ENCODE measurements at places on chromosomes 2 and 18.

DNA sequence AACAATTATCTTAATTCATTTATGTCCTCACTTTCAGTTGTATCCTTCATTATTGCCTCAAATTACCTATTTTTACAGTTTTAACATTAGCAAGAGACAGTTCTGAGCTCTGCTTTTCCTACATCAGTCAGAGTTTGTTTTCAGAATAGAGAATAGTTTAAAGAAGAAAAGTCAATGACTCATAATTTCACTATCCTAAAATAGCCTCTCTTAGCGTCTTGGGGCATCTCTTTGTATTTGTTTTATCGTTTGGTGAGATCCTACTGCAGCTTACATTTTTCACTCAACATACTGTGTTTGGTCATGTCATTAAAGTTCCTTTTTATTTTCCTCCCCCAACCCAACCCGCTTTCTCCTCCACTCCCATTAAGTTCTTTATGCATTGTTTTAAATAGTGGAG is 3.8 kb downstream of the SEC11C start:
- no peak for DNase-seq

- DNase-seq, result no peak
These were observed 2.9 kb upstream of the KANSL1L start for GRCh38 chr2:210174086-210174485.

DNA sequence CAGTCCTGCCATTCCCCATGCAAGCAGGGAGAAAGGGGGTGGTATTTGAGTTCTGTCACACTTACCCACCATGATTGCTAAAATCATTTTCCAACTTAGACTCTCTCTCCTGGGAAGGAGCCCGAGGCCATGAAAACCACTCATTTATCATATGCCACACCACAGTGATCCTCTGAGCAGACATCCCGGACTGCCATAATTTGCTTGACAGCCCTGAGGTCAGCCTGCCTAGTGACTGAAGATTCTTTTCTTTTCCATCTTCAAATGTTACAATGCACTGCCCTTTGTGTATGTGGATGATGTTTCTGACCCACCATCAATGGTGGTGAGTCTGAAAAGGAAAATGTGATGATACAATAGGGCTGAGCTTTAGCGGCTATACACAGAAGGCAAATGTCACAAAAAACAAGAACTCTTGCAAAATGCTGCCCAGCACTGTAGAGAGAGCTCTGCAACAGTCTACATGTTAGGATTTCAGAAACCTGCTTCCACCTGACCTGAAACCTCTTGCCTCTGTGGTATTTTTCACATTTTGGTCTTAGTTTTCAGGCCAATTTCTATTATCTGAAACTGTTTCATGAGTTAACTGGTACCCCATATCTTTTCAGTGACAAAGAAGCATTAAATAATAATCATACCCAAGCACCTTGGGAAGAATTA is 272.8 kb downstream of the ZNF385B start:
- DNase-seq, result no peak

DNA sequence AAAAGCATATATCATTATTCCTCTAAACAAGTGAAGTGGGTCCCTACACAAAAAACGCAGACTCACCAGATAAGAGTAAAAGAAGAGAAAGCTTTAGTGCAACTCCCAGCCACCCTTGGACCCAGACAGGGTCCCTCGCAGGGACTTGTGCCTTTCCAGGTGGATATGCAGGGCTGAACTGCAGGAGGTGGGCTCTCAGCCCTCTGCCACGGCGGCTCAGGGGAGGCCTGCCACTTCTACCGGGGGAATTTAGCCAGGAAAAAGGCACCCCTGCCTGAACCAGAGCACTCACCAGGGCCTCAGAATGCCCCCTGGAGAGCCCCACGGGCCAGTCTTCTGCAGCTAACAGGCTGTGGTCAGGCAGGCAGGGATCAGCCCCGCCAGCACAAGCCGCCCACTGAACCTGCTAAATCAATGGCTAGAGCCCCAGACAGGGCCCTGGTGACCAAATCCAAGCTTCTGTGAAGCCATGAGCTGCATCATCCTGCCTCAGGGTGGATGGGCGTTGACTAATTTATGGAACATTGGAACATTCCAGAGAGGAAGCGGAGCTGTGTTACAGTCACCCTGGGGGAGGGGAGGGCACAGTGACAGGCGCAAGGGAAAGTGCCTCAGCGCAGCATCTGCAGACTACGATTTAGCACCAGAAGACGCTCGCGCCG is 209.3 kb downstream of the EIPR1 start:
- no peak for DNase-seq

GRCh38 chr2:196144513-196145126 is 26.8 kb downstream of the STK17B start:
- DNase-seq, result no peak

DNA sequence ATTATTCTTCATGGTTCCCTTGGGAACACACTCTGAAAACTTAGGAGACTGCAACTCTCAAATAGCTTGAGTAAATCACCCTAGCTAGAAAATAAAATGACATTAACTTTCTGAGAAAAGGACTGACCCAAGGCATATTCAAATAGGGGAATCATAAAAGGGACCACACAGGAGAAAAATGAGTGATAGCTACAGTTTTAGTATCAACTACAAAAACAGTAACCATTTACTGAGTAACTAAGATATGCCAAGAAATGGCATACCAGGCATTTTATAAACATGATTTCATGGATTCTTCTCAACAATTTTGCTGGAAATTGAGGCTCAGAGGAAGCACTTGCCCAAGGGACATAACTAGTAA is 84.5 kb downstream of the AFF3 start:
- DNase-seq, result no peak

DNA sequence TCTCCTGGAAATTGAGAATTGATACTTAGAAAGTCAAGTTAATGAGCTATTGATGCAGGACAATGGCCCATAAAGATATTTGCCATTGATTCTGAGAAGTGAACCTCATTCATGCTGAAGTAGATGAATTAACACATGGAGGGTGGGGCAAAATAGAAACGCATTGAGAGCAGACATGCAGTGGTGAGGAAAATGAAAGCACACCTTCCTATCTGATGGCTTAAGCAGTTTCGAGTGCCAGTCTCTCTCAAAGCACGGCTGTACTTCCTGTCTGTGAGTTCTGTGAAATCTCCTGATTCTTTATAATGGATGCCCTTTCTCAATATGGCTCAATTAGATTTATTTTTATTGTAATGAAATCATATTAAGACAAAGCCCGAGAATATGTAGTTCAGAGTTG is 247.0 kb downstream of the TMX3 start:
- DNase-seq, result no peak

DNA sequence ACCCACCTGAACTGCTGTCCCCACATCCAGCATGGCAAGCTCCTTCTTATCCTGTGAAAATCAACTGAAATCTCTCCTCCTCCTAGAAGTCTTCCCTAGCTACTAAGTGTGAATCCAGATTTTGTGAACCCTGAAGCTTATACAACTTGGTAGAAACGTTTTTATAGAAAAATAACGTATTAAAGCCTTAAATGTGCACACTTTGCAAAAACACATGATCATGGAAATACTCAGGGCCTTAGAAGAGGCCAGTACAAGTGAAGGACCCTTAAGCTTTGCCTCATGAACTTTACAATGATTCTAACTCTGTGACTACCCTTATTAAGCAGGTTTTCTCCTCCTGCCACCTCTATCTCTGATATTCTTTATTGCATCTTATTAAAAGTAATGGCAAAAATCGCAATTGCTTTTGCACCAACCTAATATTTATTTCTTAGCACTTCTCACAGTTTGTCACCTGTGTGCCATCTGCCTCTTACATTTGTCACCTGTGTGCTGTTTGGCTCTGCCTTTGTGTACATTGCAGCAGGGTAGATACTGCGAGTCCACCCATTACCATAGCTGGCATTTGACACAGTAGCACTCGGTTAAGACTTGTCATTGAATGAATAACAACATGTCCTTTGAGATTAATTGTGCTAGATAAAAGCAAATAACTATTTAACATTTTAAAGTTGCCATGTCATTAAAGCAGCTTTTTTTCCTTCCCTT is 42.2 kb downstream of the FRZB start:
- DNase-seq, result no peak

DNA sequence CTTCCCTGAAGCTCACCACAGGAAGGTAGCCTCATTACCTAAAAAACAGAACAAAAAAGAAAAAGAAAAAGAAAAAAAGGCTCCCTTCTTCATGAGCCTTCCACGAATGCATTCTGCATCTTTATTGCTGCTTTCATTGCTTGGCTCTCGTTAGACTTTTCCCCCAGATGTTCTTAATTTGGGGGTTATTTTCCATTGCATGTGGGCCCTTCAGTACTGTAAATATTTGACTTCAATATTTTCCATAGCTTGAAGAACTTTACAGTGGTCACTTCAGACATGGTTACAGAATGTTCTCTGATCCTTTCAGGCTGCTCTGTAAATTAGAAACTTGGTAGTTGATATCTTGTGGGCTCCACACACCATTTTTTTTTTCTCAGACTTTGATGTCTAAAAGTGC is 65.6 kb upstream of the COPS8 start:
- no peak for DNase-seq

GRCh38 chr2:109126501-109126860 is 2.5 kb upstream of the SH3RF3 start:
- no peak for DNase-seq

GRCh38 chr2:112153179-112153490 is 14.9 kb downstream of the FBLN7 start:
- no peak for DNase-seq

GRCh38 chr18:45040879-45041278 is 360.2 kb downstream of the SETBP1 start:
- DNase-seq, result no peak

DNA sequence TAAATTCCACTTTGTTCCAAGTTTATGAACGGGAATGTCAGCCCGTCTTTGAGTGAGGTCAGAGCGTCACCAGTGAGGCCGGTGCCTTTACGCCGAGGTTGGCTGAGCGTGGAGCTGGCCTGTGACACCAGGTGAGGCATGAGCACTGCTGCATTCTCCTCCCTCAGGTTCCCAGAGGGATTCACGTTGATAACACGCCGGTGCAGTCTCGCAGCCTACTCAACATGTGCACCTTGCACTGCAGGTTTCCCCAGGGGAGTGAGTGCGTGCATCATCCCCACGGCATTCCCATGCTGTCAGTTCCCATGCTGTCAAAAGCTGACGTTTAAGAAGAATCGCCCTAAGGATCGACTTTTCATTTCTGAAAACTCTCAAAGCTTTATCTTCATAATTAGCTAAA is 213.3 kb downstream of the LDLRAD4 start:
- DNase-seq, result no peak

DNA sequence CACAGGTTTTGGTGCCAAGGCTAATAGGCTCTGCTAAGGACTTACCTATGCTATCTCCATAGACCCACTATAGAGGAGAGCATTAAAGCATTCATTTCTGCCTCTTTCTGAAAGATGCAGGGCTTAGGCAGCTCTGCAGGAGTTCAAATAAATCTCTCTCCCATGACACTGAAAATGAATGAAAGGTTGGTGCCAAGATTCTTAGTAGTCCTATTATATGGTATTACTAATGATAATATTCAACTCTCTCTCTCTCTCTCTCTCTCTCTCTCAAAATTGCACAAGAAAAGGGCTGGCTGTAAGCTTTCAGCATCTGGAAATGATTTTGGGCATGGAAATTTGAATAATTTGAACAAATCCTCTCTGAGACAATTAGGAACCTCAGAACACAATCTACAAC is 433.7 kb downstream of the MBD2 start:
- DNase-seq, result no peak

GRCh38 chr2:183995632-183996031 is 602.7 kb upstream of the ZNF804A start:
- no peak for DNase-seq

DNA sequence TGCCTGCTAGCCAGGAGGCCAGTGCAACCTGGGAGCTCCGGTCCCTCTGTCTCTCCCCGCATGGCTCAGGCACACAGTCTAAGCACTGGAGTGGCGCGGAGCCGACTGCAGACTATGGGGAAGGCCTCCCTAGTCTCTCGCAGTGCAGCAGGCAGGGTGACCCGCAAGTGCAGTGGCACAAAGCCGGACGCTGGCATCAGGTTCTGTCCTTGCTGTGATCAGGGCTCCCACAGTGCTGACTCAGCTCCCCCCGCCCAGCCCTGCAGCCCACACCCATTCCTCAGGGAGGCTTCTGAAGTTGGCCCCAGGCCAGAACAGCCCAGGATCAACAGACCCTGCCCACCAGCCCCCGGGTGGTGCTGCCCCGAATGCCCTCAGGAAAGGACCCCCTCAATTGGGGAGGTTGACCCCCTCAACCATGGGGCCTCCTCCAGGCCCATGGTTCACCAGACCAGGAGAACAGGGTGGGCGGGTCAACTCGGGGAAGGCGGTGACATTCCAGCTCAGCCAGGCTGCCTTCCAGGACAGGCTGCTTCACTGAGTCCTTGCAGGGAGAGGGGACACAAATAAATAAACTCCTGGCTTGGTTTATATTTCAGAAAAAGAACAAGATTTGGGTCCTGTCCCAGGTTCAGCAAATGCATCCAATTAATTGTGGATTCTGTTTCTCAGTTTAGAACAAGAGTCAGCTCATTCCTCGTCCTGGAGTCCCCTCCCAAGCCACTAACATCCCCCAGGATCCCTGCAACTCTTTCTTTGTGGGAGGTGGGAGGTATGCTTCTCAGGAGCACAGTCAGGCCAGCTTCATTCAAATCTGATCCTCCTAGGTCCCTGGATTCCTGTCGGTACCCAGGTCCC is 12.2 kb downstream of the BIN1 start:
- no peak for DNase-seq

- DNase-seq, result no peak
These were observed 198.4 kb downstream of the EIPR1 start for GRCh38 chr2:3179208-3179607.

DNA sequence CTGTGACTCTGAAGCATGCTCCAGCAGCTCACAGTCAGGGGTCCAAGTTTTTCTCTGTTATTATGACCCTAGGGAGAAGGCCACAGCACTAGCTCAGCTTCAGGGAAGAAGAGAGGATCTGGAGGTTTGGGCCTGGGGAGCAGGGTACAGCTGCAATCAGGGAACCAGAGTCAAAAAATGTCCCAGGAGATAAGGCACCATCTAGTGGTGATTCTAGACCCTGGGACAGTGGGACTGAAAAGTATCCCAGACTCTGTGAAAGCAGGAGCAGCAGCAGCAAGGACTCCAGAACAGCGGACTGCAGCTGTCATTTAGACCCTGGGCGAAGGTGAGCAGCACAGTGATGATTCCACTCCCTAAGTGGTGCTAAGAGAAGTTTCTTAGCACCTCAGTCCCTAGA is 278.4 kb upstream of the DDX18 start:
- DNase-seq, result no peak

- DNase-seq, result no peak
These were observed 197.9 kb downstream of the NEDD4L start for GRCh38 chr18:58241877-58242276.

- DNase-seq, result no peak
These were observed 19.5 kb downstream of the G6PC2 start for GRCh38 chr2:168920504-168921157.
